ENCODE measurements at places on chromosomes 4 and X.

GRCh38 chrX:10628906-10629305, 8.5 kb upstream of the MID1 start:
- DNase-seq = no peak

- DNase-seq = no peak
These were observed 5.2 kb downstream of the MGST2 start for GRCh38 chr4:139670775-139671174.

- DNase-seq = no peak
These were observed 2.4 kb downstream of the DIPK2B start for GRCh38 chrX:45198301-45198700.

GRCh38 chr4:179307297-179308136, 1865.3 kb upstream of the AGA start:
- peak; percentile 29 for DNase-seq

Measured in stimulated activated naive CD8-positive, alpha-beta T cell treated with anti-CD3 and anti-CD28 coated beads, Interleukin-15, Interleukin-2, amounts not matched to agents 100 U/mL and 50 U/mL, for 24 hours (primary cell).